Suprapubic skin (tissue), 4 donors: ENCODE measurements at places on chromosomes 1 and 21. TPM values are rescaled to one million over a fixed set of nuclear protein-coding genes. Genes with fewer than 3 reads are reported as not detected.

GRCh38 chr1:12604986-12605385, 13.0 kb downstream of the DHRS3 start:
- H3K4me1 ChIP-seq = peaks cover 49% of the 10 kb centered on the region
- H3K36me3 ChIP-seq = peaks cover 16% of the 10 kb centered on the region
- no peak for DNase-seq
- H3K4me3 ChIP-seq = no peak overlapping the region
- no peak overlapping the region for H3K27ac ChIP-seq
- H3K27me3 ChIP-seq = no peaks in the 10 kb centered on the region

DNA sequence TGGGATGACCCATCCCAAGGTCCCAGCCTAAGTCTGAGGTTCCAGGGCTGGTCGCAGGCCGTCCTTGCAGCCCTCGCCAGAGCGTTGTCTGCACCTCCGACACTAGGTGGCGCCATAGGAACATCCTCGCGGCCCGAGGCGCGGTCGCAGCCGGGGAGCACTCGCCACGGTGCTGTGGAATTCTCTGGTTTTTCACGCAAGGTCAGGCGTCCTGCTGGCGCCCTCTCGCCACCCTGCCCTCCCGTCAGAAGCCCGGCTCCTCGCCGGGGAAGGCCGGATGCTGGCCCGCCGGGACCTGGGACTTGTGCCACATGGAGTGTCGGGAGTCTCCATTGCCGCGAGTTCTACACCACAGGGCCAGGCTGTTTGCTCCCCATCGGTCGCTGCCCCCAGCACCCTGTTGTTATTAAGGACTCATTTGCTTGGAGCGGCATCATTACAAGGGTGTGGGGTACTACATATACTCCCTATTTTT, 196.8 kb upstream of the LMO4 start:
- peaks cover 25% of the 10 kb centered on the region for H3K4me1 ChIP-seq
- no peak overlapping the region for H3K27ac ChIP-seq
- peak overlapping the region; percentile 46 for H3K4me3 ChIP-seq

DNA sequence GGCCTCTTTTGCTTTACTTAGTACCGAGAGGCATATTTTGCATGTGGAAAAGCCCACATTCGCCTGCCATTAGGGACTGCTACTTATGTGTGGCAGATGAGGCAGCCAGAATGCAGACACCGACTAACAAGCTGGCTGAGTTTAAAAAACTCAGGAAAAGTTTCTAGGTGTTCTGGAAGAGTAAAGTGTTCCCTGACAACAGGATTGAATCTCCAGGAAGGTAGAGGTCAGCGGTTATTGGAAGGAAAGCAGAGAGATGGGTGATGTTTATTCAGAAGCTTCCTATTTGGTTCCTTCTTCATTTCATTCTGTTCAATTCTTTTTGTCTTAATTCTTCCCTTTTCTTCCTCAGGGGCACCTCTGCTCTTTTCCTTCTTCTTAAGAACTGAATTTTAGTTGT, 206.9 kb upstream of the SNX7 start:
- H3K27ac ChIP-seq = no peak overlapping the region
- no peaks in the 10 kb centered on the region for H3K27me3 ChIP-seq
- no peak overlapping the region for H3K4me3 ChIP-seq
- no peaks in the 10 kb centered on the region for H3K4me1 ChIP-seq
- no peak for DNase-seq
- H3K36me3 ChIP-seq = no peaks in the 10 kb centered on the region

DNA sequence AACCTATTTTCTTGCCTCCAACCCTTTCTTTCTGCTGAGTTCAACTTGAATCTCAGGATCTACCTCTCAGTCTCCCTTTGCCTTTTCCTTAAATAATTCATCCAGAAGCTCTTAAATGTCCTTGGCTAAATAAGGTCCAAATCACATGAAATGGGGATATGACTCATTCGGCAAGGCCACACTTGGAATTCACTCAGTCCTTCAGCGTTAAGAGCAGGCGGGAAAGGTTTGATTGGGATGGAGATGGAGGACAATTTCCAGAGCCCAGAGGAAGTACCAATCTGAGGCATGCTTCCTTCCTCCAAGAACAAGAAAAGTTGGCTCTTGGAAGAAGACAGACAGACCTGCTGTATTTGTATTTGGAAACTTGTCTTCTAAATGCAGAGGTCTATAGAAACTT, 128.5 kb downstream of the PROX1 start:
- H3K27me3 ChIP-seq = peaks cover 5% of the 10 kb centered on the region
- DNase-seq = no peak
- no peaks in the 10 kb centered on the region for H3K36me3 ChIP-seq
- H3K4me3 ChIP-seq = no peak overlapping the region
- H3K4me1 ChIP-seq = no peaks in the 10 kb centered on the region
- H3K27ac ChIP-seq = no peak overlapping the region

DNA sequence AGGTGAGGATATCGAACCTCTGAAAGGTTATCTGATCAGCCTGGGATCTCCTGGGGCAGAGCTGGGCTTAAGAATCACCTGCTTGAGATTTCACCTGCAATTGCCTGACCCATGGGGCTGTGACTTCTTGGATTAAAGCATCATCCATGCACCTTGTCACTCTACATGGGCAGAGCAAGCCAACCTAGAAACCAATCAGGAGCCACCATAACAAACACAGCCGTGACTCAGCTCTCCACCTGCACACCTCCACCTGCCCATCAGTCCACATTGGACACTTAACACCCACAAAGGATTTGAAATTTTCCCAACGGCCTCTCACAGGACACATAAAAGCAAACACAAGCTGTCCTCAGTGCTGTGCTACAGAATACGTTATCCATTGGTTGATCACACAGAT, 35.1 kb upstream of the ETS2 start:
- peaks cover 27% of the 10 kb centered on the region for H3K4me1 ChIP-seq
- H3K36me3 ChIP-seq = no peaks in the 10 kb centered on the region
- H3K27me3 ChIP-seq = no peaks in the 10 kb centered on the region
- DNase-seq = no peak
- no peak overlapping the region for H3K27ac ChIP-seq

GRCh38 chr1:201937624-201938213, 8.6 kb downstream of the LMOD1 start:
- no peak for DNase-seq
- no peak overlapping the region for H3K4me3 ChIP-seq
- no peaks in the 10 kb centered on the region for H3K36me3 ChIP-seq
- no peaks in the 10 kb centered on the region for H3K4me1 ChIP-seq

- H3K36me3 ChIP-seq = no peaks in the 10 kb centered on the region
- no peak overlapping the region for H3K27ac ChIP-seq
- no peak overlapping the region for H3K4me3 ChIP-seq
- no peak for DNase-seq
- H3K27me3 ChIP-seq = no peaks in the 10 kb centered on the region
- no peaks in the 10 kb centered on the region for H3K4me1 ChIP-seq
Observed at GRCh38 chr1:199522338-199522737, 505.2 kb upstream of the NR5A2 start.

DNA sequence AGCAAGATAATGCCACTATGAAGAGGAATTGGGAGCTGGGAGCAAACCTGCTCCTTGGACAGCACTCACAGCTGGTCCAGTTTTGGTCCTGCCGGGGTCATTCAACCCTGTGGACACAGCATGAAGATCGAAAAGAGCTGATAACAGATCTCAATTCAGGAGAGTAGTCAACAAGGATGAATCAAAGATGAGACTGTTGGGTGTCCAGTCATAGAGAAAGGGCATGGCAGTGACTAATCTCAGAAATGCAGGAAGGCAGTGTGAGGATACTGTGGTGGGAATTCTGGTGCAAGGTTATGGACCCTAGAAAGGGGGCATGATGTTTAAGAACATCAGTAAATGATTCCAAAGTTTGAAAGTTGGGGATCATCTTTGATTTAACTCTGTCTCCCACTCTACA, 261.4 kb upstream of the ZP4 start:
- DNase-seq = no peak
- no peaks in the 10 kb centered on the region for H3K4me1 ChIP-seq
- H3K36me3 ChIP-seq = no peaks in the 10 kb centered on the region
- no peak overlapping the region for H3K27ac ChIP-seq

DNA sequence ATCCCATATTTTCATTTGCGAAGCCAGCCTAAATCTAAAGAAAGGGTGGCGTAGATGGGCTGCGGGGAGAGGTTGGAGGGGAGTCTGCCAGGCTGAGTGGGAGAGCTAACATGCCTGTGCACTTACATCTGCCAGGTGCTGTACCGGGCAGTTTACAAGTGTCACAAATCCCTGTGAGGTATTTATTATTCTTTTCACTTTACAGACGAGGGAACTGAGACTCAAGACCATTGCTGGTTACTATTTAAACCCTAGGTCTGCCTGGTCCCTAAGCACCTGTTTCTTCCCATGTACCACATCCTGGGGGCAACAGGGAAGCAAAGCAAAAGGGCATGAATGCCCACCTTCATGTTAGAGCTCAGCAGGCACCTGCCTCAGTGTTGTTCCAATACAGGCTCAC, 19.4 kb upstream of the EFNA1 start:
- no peak overlapping the region for H3K4me3 ChIP-seq
- no peaks in the 10 kb centered on the region for H3K36me3 ChIP-seq
- H3K27ac ChIP-seq = no peak overlapping the region
- DNase-seq = no peak

DNA sequence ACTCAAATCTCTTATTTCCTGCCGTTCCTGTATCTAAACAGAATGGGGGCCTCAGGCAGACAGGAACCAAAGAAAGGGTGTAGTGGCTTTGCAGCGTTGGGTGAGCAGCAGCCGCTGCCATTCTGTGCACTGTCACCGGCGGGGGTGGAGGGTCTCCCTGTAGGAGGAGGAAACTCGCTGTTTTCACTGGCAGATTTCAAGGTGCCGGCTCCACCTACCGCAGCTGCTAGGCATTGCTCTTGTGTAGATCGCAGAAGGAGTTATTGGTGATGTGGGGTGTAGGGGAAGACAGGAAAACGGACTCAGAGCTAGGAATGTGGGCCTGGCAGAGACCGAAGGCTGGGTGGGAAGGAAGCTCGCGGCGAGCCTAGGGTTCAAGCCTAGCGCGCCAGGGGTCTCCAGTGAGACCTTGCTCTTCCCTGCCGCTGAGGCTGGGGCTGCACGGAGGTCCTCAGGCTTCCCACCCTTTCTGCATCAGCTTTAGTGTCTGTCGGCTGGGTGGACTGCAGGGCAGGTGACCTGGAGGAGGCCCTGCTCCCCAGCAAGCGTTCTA, 20.8 kb downstream of the ATP5PO start:
- no peaks in the 10 kb centered on the region for H3K36me3 ChIP-seq
- DNase-seq = peak; percentile 82

GRCh38 chr1:205588636-205589035, 43.2 kb downstream of the ELK4 start:
- peak; percentile 49 for DNase-seq
- no peaks in the 10 kb centered on the region for H3K36me3 ChIP-seq
- peaks cover 35% of the 10 kb centered on the region for H3K4me1 ChIP-seq

- no peak overlapping the region for H3K27ac ChIP-seq
- no peaks in the 10 kb centered on the region for H3K4me1 ChIP-seq
- DNase-seq = no peak
Observed at GRCh38 chr1:231203259-231204057, 37.6 kb upstream of the GNPAT start.

DNA sequence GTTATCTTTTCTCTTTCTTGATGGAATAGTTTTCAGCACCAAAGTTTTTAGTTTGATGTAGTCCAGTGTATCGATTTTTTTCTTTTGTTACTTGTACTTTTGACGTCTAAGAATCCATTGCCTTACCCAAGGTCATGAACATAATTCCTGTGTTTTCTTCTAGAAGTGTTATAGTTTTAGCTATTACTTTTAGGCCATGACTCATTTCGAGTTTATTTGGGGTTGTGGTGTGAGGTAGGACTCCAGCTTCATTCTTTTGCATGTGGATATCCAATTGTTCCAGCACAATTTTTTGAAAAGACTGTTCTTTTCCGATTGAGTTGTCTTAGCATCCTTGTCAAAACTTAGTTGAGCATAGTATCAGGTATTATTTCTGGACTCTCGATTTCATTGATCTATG, 79.4 kb upstream of the SELENON start:
- H3K4me1 ChIP-seq = peaks cover 10% of the 10 kb centered on the region
- no peak overlapping the region for H3K4me3 ChIP-seq
- H3K36me3 ChIP-seq = no peaks in the 10 kb centered on the region
- no peaks in the 10 kb centered on the region for H3K27me3 ChIP-seq

DNA sequence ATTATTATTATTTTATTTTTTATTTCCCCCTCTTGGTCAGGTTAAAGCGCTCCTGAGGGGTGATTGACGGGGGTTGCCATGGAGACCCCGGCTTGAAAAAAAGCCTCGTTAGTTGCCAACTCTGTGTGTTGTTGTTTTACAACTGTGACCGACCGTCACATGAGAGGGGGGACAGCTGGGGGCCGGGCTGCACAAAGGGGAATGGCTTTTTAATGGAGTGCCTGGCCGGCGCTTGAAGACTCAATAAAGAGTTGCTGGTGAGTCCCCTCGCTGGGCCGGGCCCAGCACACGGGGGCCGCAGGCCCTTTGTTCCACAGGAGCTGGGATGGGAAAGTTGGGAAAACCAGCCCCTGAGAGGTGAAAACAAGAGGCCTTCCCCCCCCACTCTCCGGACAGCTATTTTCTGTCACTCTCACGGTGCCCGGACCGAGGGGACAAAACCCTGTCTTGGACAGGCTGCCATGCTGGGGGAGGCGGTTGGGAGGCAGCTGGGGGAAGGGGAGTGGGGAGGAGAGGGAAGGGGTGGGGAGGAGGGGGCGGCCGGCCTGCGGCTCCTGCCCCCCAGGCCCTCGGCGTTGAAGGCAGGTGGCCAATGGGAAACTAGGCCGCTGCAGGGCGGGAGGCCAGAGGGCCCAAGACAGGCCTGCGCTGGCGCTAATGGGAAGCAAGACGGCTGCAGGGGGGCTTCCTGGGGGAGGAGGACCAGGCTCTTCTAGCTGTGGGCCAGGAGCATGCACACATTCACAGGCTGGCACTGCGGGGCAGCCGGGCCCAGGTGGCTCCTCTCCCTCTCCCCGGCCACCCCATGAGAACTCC, 67.6 kb downstream of the CASZ1 start:
- H3K4me1 ChIP-seq = peaks cover 48% of the 10 kb centered on the region
- no peak overlapping the region for H3K4me3 ChIP-seq
- H3K36me3 ChIP-seq = no peaks in the 10 kb centered on the region
- H3K27me3 ChIP-seq = peaks cover 18% of the 10 kb centered on the region
- H3K27ac ChIP-seq = no peak overlapping the region

- no peaks in the 10 kb centered on the region for H3K36me3 ChIP-seq
- H3K27me3 ChIP-seq = no peaks in the 10 kb centered on the region
- peaks cover 39% of the 10 kb centered on the region for H3K4me1 ChIP-seq
- DNase-seq = no peak
- H3K27ac ChIP-seq = no peak overlapping the region
Observed at GRCh38 chr21:43882952-43883545, 18.0 kb downstream of the AGPAT3 start.

Gene PLPPR4
- total RNA-seq = 7.2 TPM

Gene ILDR2
- not detected for total RNA-seq

Gene NHLH1
- 0.39 TPM for total RNA-seq

Gene CR1L
- not detected for total RNA-seq

Gene CFHR4
- not detected for total RNA-seq

Gene HPDL
- not detected for total RNA-seq

Gene SMIM1
- total RNA-seq = 3.4 TPM

Gene SASS6
- 2.2 TPM for total RNA-seq

Gene PRRX1
- total RNA-seq = 32.5 TPM

Gene ADAMTS5
- total RNA-seq = 4.0 TPM

Gene RHBG
- total RNA-seq = 14.8 TPM

Gene GJA4
- total RNA-seq = 13.0 TPM

Gene TNFRSF4
- total RNA-seq = 0.72 TPM
